ENCODE measurements at places on chromosomes 16 and 17.

DNA sequence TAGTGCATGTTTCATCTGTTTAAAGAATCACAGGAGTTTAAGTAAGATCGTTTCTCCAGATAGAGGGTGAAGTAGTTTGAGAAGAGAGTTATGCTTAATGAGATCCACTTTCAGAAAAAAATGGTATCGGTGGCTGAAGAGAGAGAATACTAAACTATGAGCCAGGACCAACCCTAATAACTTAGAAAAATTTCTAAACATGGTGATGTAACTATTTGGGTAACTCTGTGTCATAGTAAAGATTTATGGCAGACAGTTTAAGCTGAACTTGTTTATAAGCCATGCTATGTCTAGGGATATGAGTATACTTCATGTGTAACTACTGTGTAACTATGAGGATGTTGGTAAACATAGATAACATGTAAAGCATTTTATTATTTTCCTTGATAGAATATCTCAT lies 489.5 kb downstream of the KCNJ2 start:
- DNase-seq = no peak

- peak; percentile 79 for DNase-seq
These were observed 22.2 kb downstream of the SOCS1 start for GRCh38 chr16:11233727-11234376.

DNA sequence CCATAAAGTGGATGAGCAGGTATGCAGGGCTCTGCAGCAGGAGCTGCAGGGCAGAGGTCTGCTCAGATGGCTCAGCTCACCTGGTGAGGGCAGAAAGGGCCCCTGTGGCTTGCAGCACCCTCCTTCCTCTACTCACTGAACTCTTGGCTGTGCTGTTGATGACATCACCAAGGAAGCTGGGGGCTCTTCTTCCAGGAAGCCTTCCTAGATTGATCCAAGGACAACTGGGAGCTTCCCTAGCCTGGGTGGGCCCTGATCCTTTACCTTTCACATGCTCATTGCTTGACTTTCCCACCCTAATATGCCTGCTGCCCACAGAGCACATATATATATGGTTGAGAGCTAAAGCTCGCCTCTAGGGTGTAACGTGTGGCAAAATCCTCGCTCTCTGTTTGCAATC lies 2.5 kb downstream of the KIF19 start:
- DNase-seq = no peak

DNA sequence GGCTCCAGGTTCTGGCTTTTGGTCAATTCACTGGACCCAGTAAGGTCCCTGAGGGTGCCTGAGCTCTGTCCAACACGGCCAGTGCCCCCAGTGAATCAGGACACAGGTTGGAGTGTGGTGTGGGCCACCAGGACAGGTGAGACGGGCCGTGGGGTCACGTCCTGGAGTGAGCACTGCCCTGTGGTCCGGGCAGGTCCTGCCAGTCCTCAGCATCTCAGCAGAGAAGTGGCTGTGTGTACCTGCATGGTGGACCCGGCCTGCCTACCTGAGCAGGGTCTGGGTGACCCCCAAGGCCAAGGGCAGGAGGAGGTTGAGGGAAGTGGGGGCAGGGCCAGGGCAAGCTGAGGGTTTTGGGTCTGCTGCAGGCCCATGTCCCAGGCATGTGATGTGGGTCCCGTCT lies 1.9 kb upstream of the GNG13 start:
- DNase-seq = no peak

GRCh38 chr17:6509921-6510320 lies 46.4 kb downstream of the PITPNM3 start:
- DNase-seq = no peak

DNA sequence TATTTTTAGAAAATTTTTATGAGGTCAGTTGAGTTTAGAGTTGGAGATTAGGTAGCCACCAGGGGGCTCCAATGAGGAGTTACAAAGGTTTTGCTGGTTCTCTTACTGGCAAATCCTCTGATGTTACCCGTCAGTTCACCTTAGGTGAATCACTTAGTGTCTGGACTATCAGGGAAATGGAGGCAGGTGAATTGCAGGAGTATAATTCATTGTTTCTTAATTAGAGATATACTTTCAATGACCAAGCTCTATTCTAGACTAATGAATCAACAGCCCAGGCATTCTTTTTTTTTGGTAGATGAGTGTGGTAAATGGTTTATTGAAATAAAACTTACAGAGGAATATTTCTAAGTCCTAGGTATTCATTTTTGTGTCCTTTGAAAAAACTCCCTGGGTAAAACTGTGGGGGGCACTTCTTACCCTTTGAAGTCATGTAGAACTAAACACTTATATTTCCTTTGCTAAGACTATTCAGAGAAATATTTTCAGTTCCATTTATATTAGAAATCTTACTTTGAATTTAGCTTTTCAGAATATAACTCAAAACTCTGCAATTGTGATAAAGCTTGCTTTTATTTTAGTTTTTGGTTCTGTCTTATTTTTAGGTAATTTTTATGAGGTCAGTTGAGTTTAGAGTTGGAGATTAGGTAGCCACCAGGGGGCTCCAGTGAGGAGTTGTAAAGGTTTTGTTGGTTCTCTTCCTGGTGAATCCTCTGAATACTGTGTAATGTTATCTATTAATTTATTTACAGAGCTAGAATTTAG lies 17.7 kb downstream of the PSMD11 start:
- DNase-seq = peak; percentile 55

- peak; percentile 97 for DNase-seq
These were observed 9.2 kb upstream of the TSPOAP1 start for GRCh38 chr17:58337600-58338453.

DNA sequence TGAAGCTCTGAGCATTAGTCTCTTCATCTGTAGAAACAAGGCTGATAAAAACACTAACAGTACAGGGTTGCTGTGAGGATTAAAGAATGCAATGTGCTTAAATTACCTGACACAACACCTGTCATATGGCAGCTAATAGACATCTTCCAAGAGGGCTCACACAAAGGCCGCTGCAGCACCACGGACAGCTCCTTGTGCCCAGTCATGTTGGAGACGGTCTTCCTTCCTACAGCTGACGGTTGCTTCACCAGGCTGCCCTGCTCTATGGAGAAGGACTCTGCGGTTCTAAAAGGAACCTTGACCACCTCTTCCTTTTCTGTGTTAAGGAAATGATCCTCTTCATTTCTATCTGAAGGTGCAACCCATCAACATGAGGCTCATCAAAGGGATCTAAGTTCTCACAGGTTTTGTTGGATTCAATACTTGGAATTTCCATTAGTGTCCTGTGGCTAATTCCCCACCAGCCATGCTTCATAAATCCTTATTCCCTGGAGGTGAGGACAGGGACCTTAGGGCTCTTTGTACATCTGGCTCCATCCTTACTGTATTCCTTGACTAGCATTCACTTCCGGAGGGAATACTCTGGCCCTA lies 138.9 kb upstream of the CES5A start:
- no peak for DNase-seq

- DNase-seq = peak; percentile 51
These were observed 11.8 kb downstream of the HID1 start for GRCh38 chr17:74960570-74961342.

DNA sequence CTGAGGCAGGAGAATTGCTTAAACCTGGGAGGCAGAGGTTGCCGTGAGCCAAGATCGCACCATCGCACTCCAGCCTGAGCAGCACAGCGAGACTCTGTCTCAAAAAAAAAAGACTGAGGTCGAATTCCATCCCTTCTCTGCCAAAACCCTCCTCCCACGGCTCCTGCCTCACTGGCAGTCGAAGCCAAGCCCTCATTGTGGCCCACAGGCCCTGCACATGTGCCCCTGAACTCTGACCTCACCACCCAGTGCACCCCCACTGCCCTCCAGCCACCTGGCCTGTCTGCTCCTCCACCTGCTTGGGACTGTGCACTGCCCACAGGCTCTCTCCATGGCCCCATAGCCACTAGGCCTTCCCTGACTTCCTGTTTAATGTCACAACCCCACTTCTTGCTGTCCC lies 7.0 kb downstream of the MYO15A start:
- no peak for DNase-seq

- DNase-seq = no peak
These were observed 41.3 kb downstream of the ERCC4 start for GRCh38 chr16:13961099-13961811.

DNA sequence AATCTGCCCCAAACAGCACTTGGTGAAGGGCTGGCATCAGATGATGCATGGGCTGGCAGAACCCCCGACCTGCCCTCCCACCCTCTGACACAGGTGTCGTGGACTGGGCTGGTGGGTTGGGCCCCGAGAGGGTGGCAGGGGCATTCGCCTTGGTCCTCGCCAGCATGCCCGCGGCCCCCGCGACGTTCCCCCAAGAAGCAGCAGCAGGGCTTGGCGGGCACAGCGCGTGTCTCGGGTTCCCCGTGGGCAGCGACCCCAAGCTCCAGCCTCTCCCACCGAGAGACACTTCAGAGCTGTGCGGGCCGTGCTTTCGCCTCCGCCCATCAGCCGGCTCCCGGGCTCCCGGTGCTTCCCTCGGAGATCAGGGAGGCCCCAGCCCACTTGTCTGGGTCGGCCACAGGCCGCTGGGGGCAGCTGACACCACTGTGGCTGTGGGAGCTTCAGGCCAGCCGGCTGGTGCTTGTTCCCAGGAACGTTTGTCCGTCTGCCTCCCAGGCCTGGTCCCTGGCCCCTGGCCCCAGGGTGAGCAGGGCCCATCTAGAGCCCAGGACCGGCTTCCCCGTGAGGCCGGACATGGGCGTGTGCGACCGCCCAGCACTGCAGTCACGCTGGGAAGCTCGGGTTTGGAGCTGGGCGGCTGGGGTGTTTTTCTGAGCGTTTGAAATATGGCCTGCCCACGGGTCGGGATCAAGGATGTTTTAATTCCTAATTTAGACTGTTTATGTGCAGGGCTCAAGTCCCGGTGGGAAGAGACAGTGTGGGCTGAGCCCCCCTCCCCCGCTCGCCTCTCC lies 16.6 kb downstream of the CACNA1H start:
- no peak for DNase-seq

- DNase-seq = no peak
These were observed 1.7 kb downstream of the RPRML start for GRCh38 chr17:46977348-46977747.

DNA sequence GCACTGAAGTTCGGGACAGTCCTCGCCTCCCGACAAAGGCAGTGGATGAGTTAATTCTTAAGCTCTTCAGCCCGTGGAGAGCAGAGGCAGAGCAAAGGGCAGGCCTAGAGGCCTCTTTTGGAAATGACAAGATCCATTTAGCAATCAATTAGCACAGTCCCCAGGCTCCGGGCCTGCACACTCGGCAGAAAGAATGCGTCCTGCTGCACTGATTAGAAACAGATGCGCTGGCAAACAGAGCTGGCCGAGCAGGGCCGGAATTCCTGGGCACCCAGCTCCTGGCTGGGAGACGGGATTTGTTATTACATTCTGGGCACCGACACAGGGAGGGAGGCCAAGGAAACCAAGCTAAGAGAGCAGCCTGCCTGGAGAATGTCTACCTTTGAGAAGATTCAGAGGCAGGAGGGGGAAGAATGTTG lies 162.9 kb downstream of the COPRS start:
- no peak for DNase-seq

DNA sequence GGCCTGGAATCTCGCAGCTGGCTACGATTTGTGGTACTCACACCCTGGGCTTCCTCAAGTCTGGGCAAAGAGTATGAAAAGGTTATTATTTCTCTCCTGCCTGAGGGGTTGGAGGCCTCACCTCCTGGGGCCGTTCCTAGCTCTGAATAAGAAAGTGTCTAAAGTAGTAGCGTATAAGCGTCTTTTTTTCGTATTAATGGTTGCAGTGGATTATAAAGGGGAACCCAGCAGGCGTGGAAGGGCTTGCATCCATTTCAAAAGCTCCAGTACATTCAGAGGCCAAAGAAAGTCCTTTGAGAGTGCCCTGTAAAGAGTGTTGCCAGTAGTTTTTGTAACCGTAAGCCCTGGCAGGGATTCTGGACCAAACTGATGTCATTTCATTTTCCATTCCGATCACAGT lies 72.2 kb upstream of the MPHOSPH6 start:
- DNase-seq = no peak

GRCh38 chr17:69390795-69391501 lies 23.5 kb upstream of the MAP2K6 start:
- DNase-seq = no peak

DNA sequence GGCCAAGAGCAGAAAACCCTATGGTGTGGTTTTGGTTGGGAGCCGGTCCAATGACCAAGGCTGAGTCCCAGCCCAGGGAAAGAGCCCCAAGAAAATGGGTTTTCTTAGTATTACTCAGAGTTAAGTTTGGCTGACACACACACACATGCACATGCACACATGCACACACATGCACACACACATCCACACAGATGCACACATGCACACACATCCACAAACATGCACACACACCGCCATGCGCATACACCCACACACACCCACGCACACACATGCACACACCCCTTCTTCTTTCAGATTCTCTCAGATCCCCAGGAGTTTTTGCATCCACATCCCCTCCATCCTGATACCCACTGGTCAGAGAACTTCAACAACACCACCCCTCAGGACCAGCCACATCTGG lies 9.1 kb downstream of the ABCC12 start:
- no peak for DNase-seq

DNA sequence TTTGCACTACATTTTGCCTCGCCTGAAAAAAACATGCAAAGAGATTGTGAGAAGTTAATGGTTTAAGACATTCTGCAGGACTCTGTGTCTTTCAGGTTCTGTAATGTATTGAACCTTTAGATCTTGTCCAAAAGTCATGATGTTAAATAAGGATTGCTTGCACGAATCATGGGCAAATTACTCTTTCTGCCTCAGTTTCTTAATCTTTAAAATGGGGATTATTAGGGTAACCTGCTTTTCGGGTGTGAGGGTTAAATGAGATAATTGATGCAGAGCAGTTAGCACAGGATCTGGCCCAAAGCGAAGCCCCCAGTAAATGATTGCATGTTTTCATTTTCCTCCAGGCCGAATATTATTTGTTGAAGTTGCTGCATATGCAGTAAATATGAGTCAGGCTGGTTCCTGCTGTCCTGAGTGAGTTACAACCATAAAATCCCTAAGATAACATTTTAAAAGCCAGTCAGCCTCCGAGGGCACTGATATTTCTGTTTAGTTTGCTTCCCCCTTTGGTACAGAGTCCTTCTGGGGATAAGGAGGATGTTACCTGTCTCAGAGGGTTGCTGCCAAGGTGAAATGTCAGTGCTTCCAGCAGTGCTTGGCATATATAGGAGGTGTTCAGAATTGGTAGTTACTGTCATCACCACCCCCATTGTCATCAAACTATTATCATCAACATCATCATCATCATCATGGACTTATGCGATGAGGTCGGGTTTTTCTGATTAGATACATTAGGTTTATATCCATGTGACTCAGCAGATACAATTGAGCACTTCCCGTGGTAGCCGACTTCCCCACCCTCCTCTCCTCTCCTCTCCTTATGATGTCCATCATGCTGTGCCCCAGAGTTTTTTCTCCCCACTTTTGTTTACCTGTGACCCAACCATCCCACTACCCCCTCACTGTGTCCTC lies 20.6 kb upstream of the ARHGAP17 start:
- no peak for DNase-seq

DNA sequence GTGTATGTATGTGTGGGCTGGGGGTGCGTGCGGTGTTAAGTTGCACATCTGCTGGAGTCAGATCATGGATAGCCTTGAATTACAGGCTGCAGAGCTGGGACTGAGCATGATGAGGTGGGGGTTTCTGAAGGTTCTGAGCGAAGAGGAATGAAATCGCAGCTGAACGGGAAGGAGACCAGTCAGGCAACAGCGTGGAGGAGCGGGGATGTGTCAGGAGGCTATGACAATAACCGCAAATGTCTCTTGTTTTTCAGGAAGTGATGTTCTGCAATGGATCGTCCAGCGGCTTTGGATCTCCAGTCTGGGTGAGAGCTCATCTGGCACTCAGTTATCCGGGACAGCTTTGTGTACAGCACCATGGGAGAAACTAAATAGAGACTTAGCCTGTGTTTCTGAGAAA lies 20.9 kb downstream of the RGS9 start:
- no peak for DNase-seq

All from stimulated activated CD4-positive, alpha-beta T cell treated with anti-CD3 and anti-CD28 coated beads, Interleukin-4, amount 100 ng/mL, for 4 hours (primary cell).